ENCODE measurements at places on chromosomes 7 and 10.

DNA sequence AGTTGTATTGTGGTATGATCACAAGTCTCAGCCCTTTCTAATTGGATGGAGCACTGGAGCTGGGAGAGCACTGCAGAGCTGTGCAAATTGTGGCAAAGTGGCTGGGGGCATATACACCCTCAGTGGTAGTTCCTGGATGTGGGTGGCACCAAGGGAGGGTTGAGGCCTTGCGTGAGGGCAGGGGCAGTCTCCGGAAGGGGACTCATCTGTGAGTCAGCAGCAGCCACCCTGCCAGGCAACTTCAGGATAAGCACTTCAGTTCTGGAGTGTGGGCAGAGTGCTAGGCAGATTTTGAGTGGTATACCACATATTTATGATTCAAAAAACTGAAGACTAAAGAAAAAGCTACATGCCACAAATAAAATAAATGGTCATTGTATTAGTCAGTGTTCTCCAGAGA lies 210.5 kb downstream of the ETV1 start:
- H3K4me3 ChIP-seq: no peak overlapping the region
- H3K27me3 ChIP-seq: no peaks in the 10 kb centered on the region
- H3K27ac ChIP-seq: no peak overlapping the region
- no peak for DNase-seq
- no peaks in the 10 kb centered on the region for H3K4me1 ChIP-seq
- no peaks in the 10 kb centered on the region for H3K36me3 ChIP-seq

DNA sequence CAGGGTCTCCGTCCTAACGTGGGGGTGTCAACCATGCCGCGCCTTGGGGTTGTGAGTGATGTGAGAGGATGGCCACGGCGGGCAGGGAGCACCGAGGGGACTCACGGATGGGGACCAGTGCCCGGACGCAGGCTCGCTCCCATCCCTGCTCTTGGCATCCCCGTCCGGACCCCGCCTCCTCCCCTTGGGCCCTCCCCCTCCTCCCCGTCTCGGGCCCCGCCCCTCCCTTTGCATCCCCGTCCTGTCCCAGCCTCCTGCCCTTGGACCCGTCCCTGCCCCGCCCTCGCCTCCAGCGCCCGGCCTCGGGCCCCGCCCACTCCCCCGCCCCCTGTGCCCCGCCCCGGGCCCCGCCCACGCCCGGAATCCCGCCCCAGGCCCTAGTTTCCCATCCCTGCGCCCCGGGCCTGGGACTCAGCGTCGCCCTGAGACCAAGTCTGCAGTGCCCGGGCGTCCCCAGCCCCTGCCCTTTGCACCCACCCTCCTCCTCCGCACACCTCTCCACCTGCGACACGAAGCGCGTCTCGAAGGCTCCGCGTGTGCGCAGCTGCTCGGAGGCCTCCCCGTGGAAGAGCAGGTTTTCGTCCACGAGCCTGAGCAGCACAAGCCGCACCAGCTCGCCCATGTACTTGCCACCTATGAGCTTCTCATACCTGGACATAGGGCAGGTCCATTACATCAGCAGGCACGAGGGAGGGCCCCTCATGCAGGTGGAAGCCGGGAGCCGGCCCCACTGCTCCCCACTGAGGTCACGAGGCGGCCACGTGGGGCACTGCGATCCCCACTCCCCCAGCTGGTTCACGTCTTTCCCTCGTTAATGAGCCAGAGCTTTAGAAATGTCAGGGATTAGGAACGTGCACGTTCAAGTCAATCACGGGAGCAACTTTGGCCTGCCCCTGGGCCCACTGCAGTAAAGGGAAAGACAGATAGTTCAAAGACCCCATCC lies 5.1 kb upstream of the MYL7 start:
- H3K27me3 ChIP-seq: no peaks in the 10 kb centered on the region
- peak; percentile 36 for DNase-seq
- H3K4me3 ChIP-seq: peak overlapping the region; percentile 60
- peaks cover 19% of the 10 kb centered on the region for H3K4me1 ChIP-seq

DNA sequence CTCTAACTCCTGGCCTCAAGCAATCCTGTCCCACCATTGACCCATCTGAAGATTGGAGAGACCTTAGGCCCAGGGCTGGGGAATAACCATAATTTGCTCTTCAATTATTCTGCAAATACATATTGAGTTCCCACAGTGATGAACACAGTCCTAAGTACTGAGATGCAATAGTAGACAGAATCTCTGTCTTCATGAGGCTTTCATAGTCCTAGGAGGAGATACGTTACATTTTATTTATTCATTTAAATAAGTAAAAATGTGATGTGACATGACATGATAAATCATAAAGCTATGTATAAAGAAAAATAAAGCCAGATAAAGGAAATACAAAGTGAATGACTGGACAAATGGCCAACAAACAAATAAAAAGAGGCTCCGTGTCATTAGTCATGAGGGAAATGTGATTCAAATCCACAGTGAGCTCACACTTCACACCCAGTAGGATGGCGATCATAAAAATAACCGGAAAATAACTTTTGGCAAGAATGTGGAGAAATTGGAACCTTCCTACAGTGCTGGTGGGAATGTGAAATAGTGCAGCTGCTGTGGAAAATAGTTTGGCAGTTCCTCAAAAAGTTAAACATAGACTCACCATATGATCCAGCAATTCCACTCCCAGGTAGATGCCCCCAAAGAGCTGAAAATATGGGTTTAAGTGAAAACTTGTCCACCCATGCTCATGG lies 52.1 kb upstream of the JCAD start:
- H3K27ac ChIP-seq: no peak overlapping the region
- H3K27me3 ChIP-seq: no peaks in the 10 kb centered on the region
- H3K4me3 ChIP-seq: no peak overlapping the region
- H3K36me3 ChIP-seq: no peaks in the 10 kb centered on the region
- no peaks in the 10 kb centered on the region for H3K4me1 ChIP-seq

GRCh38 chr7:72413290-72413689 lies 1.2 kb upstream of the CALN1 start:
- no peaks in the 10 kb centered on the region for H3K4me1 ChIP-seq
- no peaks in the 10 kb centered on the region for H3K36me3 ChIP-seq
- no peak for DNase-seq
- H3K27me3 ChIP-seq: no peaks in the 10 kb centered on the region
- no peak overlapping the region for H3K4me3 ChIP-seq

DNA sequence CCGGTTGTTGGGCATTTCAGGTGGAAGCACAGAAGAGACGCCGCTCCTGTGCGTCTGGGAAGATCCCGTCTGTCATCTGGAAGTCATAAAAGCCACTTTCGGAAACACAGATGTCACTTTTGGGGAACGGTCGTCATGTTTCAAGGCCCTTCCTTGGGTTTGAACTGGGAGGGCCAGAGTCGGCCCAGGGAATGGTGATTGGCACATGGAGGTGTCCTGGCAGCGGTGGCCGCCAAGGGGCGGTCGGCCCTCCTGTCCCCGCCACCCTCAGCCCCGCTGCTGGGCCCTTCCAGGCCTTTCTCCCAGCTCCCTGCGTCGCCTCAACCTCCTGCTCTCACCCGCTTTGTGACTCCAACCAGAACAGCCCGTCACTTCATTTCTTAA lies 115.2 kb upstream of the SFMBT2 start:
- H3K27me3 ChIP-seq: peaks cover 15% of the 10 kb centered on the region
- no peak overlapping the region for H3K4me3 ChIP-seq
- H3K27ac ChIP-seq: no peak overlapping the region
- H3K36me3 ChIP-seq: no peaks in the 10 kb centered on the region

GRCh38 chr10:84335516-84335915 lies 7.1 kb downstream of the CCSER2 start:
- DNase-seq: no peak
- peaks cover 28% of the 10 kb centered on the region for H3K4me1 ChIP-seq
- no peak overlapping the region for H3K4me3 ChIP-seq
- no peaks in the 10 kb centered on the region for H3K36me3 ChIP-seq
- peak overlapping the region; percentile 90 for H3K27ac ChIP-seq
- no peaks in the 10 kb centered on the region for H3K27me3 ChIP-seq

- H3K27ac ChIP-seq: no peak overlapping the region
- H3K27me3 ChIP-seq: peaks cover 7% of the 10 kb centered on the region
- no peaks in the 10 kb centered on the region for H3K36me3 ChIP-seq
Measured at GRCh38 chr10:6083523-6084475, 5.0 kb upstream of the RBM17 start.

Data from T-cell (primary cell).